ENCODE measurements at places on chromosomes 5 and 9.

DNA sequence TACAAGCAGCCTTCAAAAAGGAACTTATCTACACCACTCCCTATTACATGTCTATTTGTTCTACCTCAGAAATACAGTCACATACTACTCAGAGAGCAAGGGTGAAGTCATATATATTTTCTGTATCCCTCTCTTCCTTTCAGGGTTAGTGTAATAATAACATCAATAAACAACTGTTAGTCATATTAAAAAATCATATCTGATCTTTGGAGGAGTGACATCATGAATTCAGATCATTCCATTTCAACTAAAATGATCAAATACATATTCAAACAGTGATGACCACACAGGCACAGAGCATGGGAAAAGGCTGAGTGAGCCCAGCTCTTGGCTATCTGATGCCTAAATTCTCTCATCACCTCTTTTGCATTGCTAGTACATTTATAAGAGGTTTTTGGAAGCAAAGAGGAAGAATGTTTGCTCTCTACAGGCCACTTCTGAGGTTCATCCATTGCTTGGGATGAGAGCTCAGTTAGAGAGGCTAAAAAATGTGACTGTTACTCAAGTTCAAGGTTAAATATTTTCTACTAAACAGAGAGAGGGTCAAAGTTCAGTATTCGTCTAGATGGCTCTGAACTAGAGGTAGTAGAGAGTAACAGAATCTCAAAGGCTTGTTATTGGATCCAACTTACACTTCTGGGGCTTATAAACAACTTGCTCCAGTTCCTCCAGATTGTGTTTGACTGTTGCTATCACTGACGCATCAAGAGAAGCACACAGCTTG is 39.0 kb downstream of the RIGI start:
- DNase-seq: no peak

DNA sequence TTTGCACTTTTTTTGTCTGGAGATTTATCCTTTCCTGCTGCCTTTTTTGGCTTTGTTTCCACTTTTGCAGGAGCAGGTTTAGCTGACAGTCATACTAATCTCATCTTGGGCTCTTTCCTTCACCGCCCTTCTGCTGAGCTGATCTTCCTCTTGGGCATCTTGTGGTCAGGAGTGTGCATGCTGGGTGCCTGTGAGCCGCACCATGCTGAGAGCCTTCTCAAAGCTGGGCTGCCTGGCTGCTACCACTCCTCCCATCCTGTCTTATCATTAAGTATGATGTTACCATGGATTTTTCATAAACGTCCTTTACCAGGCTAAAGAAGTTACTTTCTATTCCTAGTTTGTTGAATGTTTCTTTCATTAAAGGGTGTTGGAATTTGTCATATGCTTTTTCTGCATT is 49.5 kb upstream of the MCCC2 start:
- DNase-seq: no peak

- DNase-seq: peak; percentile 3
These were observed 32.6 kb downstream of the SPATA31D1 start for GRCh38 chr9:82021198-82021597.

DNA sequence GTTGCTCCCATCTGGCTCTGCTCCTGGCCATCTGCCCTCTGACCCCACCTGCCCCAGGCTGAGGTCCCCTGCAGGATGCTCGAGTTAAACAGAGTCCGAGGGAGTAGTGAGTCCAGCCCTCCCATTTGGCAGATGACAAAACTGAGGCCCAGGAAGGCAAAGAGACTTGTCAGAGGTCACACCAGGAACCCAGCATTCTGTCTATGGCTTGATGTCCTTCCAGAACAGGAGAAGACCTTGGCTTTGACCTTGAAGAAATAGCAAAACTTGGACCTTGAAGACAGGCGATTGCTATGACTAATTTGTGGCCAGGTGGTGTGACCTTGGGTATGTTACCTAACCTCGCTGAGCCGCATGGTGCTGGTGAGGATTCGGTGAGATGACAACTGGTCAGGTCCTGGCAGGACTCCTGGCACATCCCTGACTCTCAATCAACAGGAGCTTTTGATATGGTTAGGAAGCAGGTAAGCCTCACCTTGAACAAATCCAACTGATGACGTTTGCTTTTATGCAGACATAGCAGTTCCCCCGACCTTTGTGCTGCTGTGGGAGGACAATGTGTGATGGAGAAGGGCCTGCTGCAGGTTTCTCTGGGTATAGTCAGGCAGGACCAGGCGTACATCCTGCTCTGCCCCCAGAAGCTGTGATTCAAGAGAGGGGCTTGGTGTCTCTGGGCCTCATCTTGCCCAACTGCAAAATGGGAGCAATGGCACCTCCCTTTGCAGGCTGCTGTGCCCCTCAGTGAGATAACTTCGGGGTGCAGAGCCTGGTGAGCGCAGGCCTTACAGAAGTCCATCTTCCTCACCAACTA is 198.7 kb downstream of the C9orf50 start:
- DNase-seq: no peak

GRCh38 chr5:52964138-52964537 is 25.0 kb upstream of the ITGA2 start:
- DNase-seq: no peak

- DNase-seq: no peak
These were observed 74.0 kb downstream of the PCSK5 start for GRCh38 chr9:75964427-75964826.

DNA sequence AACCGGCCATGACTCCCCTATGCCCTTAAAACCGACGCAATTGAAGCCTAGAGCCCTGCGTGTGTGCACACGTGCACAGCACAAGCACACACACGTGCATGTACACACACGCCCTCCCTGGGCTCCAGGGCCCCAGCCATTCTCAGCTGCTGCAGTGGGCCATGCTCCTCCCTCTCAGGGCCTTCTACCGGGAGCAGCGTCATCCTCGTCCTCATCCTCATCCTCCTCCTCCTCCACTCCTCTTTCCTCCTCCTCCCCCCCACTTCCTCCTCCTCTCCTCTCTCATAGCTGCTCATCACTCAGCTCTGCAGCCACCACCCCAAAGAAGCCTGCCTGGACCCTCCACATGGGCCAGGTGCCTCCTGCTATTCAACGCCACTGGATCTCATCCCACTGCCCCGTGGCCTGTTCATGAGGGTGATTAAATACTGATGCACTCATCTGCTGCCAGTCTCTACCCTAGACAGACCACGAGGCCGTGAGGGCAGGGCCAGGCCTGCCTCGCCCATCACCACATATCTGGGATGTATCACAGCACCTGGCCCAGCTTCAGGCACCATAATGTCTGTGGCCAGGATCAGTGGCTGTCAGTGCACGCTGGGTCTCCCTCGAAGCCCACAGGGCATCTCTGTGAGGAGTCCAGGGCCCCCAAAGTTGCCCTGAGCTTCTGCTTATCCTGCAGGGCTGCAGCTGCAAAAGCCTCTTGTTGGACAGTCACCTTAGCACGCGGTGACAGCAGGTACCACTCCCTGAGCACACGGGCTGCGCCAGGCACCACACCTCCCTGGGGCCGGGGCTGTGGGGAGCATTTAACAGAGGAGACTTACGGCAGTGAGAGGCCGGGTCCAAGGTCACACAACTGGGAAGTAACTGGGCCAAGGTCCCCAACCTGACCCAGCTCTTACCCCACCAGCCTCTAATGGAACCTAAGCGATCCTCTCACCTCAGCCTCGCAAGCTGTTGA is 9.8 kb downstream of the FAM78A start:
- no peak for DNase-seq

DNA sequence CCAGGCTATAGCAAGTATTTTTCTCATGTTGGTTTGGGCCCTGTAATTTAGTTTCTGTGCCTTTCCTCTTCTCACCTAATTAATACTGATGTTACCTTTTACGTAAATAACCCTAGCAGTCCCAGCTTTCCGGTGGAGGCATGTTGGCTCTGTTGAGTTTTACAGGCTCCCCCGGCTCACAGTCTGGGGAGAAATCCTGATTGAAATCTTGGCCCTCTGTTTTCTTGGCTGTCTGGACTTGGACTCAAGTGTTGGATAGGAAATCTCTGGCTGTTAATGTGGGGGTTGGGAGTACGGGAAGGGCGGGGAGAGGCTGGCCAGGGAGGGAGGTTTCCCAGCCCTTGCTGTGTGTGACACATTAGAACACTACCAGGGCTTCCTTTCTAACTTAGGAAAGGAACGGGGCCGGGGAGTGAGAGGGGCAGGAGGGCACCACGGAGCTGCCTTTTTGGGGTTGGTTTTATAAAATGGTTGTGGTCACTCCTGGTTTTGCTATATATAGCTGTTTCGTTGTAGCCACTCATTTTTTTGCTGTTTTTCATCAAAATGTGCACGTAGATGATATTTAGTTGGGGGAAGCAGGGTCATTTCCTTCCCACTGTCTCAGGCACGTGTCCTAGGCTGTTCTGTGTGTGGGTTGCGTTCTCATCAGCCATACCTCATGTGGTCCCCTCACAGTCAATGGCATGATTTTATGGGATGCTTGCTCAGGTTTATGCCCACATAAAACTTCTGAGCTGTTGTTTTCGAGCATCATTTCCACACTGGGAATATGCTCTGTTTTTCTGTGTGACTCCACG is 11.0 kb downstream of the TRIO start:
- peak; percentile 75 for DNase-seq

DNA sequence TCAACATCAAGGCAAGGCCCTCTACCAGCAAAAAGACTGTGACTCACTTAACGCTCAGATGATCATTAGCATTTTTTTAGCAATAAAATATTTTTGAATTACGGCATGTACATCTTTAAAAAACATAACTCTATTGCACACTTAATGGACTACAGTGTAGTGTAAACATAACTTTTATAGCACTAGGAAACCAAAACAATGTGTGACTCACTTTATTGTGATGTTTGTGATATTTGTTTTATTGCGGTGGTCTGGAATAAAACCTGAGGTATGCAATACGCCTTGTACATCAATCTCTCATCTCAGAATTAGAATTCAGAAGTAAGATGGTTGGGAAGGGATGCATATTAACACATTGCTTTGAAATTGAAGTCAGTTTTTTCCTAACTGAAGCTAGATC is 106.9 kb upstream of the PTCH1 start:
- peak; percentile 13 for DNase-seq

GRCh38 chr5:152688561-152689249 is 283.6 kb upstream of the NMUR2 start:
- DNase-seq: peak; percentile 12

- DNase-seq: no peak
These were observed 76.7 kb upstream of the UNC5A start for GRCh38 chr5:176733406-176734262.

- DNase-seq: no peak
These were observed 567.4 kb downstream of the CCDC171 start for GRCh38 chr9:16120231-16120641.

DNA sequence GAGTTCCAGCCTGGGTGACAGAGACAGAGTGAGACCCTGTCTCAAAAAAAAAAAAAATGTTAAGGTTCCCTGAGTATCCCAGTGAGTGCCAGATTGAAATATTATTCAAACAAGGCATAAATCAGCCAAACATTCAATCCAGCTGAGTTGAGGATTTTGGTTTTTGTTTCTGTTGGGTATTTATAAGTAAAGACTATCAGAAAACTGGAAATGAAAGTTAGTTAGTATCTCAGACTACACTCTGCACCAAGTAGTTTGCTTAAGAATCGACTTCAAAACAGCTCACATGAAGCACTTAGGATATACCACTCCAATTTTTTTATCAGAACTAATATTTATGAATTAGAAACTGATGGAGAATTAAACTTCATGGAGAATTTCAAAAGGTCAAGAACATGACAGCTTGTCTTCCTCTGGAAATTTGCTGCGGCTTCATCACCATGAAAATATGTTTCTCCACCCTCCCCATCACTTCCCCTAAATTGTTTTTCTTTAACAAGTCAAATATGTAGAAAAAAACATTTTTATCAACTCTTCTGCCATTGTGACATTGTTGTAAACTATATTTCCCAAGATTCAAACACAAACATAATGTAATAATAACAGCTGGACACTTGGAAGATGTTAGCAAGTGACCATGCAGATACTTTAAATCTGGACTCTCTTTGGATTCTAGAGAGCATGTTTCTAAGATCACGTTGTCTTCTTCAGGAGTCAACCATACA is 110.0 kb upstream of the PTGER4 start:
- no peak for DNase-seq

- DNase-seq: no peak
These were observed 56.8 kb downstream of the ANGPTL2 start for GRCh38 chr9:127065592-127065991.

DNA sequence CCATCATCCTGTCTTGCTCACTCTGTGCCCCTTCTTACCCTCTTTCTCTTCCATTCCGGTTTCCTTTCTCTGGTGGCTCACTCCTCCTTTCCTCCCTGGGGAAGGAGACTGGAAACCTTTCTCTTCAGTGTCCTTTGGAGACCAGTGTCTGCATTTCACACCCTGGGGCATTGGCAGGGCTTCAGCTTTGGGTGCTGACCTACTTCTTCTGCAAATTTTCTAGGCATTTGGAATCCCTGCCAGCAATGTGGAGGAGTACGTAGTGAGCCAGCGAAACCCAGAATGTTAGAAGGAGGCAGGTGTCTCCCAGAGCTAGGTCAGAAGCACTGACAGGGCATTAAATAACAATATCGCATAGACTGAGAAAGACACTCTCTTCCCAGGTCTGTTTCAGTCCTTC is 122.2 kb downstream of the SLC28A3 start:
- no peak for DNase-seq

GRCh38 chr5:171697221-171698102 is 88.2 kb upstream of the SMIM23 start:
- no peak for DNase-seq

GRCh38 chr5:168962306-168962705 is 338.6 kb downstream of the SLIT3 start:
- no peak for DNase-seq

DNA sequence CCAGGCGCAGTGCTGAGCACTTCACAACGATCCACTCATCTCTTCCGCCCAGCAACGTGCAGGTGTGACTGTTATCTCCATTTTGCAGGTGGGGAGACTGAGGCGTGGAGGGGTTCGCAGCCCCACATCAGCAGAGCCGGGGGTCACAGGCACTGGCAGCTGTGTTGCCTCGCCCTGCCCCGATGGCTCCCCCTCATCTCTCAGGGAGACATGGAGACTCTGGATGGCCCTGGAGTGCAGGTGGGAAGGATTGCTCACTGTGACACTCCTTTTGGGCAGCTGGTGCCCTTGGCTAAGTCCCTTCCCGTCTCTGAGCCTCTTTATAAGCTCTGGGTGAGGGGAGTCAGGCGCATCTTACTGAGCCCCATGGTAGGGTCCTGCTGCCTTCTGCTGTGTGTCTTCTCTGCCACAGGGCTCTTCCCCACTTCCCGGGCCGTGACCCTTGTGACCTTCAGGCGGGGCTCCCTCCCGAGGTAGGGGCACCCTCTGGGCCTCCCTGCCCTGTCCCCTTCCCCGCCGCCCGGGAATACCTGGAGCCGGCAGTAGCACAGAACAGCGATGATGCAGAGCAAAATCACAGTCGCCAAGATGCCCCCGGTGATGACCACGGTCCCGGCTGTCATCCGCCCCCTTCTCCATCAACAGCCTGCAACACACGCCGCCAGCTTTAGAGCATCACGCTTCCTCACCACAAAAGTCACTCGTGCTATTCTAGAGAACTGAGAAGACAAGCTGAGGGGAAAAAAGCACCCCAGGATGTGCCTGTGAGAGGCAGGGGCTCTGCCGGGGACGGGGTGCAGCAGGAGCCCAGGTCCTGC is 29.4 kb downstream of the FAM163B start:
- DNase-seq: no peak

GRCh38 chr9:125977223-125977622 is 230.1 kb downstream of the PBX3 start:
- no peak for DNase-seq

GRCh38 chr5:178431063-178431781 is 159.0 kb downstream of the COL23A1 start:
- DNase-seq: no peak

All from HTR-8/SVneo (cell line).